ENCODE measurements at places on chromosomes 6 and 20.

DNA sequence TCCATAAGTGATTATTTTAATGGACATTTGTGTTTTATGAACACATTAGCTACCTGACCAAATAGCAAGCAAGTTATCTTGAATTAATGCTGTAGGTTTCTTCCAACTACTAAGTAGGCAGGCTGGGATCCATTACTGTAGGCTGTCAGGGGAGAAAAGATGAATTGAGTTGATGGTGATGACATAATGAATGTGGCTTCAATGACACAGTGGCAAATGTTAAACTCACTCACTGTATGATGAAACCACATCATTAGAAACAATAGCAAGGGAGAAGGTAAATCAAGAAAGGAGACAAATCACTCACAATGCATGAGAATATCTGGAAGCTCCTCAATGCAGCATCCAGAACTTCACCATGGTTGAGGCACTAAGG lies 529.7 kb upstream of the CITED2 start:
- DNase-seq: no peak

DNA sequence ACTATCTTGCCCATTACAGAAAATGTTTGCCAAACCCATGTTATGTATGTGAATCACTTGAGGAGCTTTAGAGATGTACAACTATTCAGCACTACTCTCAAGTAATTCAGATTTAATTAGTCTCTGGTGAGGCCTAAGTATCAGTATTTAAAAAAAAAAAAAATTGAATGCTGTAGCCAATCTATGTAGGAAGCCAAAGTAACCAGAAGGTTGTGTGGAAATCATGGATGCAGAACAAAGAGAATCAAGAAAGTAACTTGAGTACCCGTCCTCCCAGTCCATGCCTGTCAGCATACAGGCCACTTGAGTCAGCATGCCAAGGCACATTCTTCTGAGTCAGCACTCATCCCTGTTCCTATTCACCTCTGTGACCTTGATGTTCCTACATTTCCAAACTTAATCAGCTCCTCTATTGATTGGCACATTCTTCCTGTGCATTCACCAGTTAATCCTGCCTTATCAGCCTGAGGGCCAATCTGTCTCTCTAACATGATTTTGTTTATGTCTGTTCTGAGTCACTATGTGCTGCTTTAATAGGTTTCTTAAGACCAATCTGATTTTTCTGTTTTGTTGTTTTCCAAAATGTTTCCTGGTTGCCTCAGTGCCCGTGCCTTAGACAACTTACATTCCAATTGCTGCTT lies 165.6 kb downstream of the KCNQ5 start:
- no peak for DNase-seq

- no peak for DNase-seq
Observed at GRCh38 chr20:59782986-59783640, 150.3 kb downstream of the SYCP2 start.

DNA sequence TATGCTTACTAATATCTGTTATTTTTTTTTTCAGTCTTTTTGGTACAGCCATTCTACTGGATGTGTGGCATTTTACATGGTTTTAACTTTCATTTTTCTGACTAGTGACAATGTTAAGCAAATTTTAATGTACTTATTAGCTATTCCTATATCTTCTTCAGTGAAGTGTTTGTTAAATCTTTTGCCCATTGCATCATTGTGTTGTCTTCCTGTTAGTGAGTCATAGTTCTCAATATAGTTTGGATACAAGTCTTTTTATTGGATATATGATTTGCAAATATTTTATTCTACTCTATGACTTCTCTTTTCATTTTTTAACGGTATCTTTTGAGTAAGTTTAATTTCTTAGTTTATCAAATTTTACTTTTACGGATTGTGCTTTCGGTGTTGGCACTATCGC lies 519.4 kb downstream of the CDKAL1 start:
- DNase-seq: no peak

- DNase-seq: no peak
Observed at GRCh38 chr6:63527658-63528514, 44.4 kb upstream of the LOC128125822 start.

DNA sequence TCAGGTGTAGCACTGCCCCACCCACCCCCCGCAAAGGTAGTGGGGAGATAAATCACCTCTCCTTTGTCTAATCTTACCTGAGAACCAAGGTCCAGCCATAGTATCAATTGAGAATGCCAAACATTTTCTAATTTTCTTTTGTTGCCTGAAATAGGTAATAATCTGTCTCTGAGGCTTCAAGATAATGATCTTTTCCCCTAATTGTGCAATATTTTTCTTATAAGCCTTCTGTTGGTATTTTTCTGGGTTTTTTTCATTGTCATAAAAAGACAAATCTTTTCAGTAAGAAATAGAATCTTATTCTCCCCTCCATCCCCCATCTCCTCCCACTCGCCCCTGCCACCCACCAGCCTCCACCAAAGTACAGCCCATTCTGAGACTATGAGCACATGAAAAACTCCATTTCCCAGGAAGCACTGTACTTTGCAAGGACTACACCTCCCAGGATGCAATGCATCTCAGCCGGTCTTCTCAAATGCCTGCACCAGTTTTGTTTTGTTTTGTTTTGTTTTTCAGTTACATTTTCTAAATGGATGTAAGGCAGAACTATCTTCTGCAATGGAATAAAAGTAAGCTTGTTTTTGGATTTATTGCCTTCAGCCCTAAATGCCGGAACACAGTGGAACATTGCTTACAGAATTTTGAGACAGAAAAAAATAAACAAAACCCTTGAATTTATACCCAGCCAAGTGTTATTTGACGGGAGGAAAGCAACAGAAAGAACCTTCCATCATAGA lies 268.0 kb downstream of the TFAP2A start:
- no peak for DNase-seq

DNA sequence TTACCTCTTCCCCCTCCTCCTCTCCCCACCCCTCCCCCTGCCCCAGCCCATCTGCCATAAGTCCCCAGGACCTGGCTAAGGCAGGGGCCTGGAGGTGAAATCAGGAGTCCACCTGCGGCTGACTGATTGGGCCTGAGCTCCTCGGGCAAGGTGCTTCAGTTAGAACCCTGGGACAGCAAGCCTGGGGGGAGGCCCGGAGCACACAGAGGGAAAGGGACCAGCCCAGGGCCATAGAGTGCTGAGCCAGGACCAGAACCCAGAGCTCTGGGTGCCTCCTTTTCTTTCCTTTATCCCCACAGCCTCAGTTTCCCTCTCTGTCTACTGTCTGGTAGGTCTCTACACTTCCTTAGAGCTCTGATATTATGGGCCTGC lies 35.7 kb upstream of the VEGFA start:
- DNase-seq: no peak

- DNase-seq: no peak
Observed at GRCh38 chr6:11431455-11431937, 106.1 kb upstream of the TMEM170B start.

DNA sequence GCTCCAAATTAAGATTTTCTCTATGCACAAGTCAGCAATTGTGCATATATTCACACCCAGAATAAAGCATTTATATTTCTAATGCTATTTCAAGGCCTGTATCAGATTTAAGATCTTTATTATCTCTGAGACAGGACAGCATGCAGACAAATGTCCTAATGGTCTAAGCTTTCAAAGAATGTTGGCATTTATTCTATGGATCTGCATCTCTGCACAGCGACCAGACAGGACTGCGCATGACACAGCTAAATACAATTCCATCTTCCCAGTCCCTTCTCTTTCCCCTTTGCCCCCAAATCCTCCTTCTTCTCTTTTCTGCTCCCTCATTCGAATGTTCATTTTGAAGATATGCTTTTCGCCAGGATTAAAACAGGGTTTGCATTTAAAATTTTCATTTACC lies 478.5 kb downstream of the PKHD1 start:
- DNase-seq: no peak

DNA sequence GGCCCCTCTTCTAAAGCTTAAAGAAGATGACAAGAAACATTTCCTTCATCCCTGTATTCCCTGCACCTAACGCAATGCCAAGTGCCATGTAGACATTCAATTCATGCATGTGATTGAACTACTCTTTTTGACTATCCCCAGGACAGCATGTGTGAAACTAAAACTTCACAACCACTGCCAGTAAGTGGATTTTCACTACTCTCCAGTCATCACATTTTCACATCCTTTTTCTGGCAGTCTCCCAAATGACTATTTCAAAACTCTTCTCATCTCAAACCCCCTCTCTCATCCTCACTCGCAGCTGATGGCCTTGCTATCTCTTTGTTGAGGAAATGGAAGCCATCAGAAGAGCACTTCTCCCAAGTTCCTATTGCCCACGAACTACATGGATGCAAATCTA lies 122.6 kb downstream of the OPRM1 start:
- DNase-seq: no peak

DNA sequence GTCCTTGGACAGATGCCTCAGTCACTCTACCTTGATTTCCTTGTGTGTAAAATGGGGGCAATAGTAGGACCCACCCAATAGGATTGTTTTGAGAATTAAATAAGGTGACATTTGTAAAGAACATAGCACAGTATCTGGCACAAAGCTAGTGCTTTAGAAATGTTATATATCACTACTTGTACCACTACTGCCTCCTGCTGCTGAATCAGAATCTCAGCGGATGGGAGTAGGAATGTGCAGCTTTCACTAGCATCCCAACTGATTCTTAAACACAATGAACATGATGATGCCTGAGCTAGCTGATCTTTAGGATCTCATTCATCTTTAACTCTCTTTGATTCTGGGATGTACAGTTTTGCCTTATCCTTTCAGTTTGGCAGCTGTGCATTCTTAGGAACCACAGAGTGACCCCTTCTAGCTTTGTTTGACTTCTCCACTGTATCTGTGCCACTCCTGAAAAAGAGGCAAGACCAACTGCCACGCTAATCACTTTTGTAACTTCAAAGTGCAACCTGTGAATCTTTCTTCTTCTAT lies 7.2 kb downstream of the PBOV1 start:
- DNase-seq: no peak

GRCh38 chr6:1409774-1410465 lies 20.5 kb downstream of the FOXF2 start:
- DNase-seq: no peak

DNA sequence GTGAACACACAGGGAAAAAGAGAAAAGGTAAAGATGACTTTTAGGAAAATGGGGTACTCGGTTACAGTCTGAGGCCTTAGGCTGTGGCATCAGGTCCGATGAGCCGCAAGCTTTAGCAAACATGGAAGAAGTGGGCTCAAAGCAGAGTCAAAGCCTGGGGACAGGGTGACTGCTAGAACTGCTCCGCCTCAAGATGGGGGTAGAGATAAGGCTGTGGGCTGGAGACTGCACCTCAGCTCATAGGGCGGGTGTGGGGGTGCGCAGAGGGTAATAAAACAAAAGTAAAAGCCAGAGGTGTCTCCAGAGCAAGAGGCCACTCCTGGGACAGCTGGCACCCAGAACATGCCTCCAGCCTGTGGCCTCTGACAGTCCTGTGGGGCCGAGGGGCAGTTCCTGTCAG lies 21.3 kb upstream of the SYNDIG1 start:
- no peak for DNase-seq

GRCh38 chr6:117306227-117306790 lies 41.0 kb downstream of the VGLL2 start:
- no peak for DNase-seq

- DNase-seq: no peak
Observed at GRCh38 chr6:10643201-10643651, 51.2 kb downstream of the C6orf52 start.

- DNase-seq: no peak
Observed at GRCh38 chr6:31152781-31153180, 4.8 kb downstream of the CCHCR1 start.

- no peak for DNase-seq
Observed at GRCh38 chr6:111057074-111057752, 30.1 kb upstream of the SLC16A10 start.

DNA sequence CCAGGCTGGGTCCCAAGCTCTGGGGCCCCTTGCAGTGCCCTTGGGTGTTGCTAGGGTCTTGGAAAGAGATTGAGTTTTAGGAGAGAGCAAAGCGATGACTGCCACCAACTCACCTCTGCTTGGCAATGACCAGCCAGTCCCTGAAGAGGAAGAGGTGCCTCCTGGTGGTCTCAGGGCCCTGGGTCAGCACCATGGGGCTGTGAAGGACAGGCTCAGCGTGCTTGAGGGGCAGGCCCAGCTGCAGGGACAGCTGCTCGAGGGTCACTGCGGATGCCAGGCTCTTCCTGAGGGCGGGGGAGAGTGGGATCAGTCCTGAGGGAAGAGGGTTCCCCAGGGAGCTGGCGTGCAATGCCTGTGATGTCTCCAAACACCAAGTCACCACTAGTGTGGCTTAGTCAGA lies 50.8 kb upstream of the TAGAP start:
- no peak for DNase-seq

DNA sequence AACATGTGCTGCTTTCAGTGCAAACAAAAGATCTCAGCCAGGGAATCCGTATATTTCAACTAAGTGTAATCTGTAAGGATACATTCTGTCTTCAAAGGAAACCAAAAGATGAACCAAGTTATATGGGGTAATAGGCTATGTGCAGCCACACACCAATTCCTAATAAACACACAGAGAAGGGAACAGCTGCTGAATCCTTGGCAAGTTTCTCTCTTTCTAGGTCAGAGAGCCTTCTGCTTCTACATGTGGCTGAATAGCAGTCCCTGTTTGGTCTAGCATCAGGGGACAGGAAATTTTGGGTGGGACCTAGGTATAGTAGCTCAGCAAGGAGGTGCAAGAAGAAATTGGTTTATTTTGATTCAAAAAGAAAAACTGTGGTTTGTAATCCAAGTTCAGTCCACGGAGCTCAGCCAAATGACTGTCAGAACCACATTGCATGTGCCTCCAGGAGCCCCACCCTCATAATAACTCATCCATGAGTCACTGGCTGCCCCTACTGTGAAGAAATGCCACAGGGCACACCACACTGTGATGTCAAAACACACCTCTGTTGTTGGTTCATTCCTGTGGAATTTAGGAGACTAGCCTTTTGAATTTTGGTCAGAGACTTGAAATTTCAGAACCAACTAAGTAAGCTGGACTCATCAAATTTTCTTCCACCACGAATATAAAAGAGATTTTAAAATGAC lies 21.1 kb downstream of the SPTLC3 start:
- DNase-seq: no peak

DNA sequence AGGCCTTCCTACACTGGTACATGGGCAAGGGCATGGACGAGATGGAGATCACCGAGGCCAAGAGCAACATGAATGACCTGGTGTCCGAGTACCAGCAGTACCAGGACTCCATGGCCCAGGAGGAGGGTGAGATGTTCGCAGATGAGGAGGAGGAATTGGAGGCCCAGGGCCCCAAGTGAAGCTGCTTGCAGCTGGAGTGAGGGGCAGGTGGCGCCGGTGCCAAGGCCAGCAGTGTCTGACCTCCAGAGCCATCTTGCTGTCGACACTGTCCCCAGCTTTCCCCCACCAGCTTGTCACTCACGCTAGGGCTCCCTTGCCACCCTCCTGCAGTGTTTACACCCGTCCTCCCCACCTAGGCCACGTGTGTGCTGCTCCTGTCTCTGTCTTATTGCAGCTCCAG lies 12.2 kb downstream of the GABRR2 start:
- DNase-seq: no peak

Data from CD4-positive, CD25-positive, alpha-beta regulatory T cell (primary cell).